ENCODE measurements at places on chromosomes 16 and 17.
A peak's percentile ranks its signal among the peaks of the same experiment; 100 is the strongest.

DNA sequence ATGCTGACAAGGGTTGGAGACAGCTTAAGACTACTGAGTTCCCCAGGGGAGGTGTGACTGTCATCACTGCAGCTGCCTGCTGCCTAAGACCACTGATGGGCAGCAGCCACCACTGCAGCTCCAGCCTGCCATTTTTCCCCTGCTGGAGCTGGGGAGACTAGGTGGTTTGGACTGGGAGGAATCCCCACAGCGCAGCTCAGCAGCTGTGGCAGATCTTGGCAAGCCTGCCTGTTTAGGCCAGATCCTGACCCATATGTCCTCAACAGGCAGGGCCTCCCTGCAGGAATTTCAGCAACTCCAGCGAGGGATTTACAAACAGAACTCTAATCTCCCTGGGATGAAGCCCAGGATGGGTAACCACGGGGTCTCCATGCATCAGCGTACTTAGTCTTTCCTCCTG, 356.4 kb upstream of the TOM1L1 start:
- no peak for DNase-seq

GRCh38 chr16:88494335-88495154, 41.5 kb downstream of the ZFPM1 start:
- DNase-seq = no peak

GRCh38 chr16:84483882-84484565, 20.4 kb downstream of the MEAK7 start:
- DNase-seq = no peak

DNA sequence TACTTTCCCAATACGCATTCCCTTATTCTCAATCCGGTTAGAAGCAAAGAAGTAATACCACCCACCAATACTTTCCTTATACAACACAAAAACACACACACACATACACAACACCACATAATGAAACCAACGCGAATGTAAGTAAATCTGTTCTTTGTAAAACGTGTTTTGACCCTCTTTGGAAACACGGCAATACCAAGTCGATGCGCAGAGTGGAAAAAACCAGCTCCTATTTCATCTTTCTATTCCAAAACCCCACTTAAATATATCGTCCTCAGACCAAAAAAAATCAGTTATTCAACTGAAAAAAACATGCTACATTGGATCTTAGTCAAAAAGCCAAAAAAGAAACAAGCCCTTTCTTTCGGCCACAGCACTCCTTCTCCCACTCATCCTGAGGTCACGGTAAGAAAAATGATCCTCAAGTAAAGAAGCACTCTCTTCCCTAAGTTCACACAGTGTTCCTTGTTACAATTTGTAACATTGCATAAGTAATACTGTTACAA, 31.0 kb upstream of the ARL4D start:
- peak; percentile 88 for DNase-seq

GRCh38 chr16:58459344-58460218, 40.4 kb upstream of the NDRG4 start:
- peak; percentile 56 for DNase-seq

GRCh38 chr16:50752471-50753235, 10.8 kb downstream of the CYLD start:
- DNase-seq = no peak

DNA sequence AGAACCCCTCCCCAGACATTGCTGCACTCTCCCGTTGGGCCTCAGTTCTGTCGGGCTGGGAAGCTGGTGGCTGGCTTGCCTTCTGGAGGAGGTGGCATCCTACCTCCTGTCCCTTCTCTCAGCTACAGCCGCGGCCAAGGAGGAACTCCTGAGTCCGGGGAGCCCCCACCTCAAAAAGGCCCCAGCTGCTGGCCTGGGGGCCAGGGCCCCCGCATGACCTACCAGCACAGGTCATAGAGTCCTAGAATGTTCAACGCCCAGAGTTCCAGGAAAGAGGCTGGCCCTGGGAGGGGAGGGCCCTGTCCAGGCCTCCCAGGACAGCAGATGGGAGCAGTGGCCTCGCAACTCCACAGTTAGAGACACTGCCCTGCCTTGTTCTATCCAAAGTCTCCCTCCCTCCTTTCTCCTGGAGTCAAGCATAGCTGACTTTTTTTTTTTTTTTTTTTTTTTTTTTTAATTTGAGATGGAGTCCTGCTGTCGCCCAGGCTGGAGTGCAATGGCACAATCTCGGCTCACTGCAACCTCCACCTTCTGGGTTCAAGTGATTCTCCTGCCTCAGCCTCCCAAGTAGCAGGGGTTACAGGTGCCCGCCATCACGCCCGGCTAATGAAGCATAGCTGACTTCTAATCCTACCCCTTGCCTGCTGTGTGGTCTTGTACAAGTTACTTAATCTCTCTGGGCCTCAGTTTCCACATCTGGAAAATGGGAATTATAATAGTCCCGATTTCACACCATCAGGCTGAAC, 7.1 kb downstream of the CARHSP1 start:
- no peak for DNase-seq

GRCh38 chr16:30929167-30929566, 5.8 kb downstream of the FBXL19 start:
- no peak for DNase-seq

GRCh38 chr17:35616536-35616935, 29.4 kb downstream of the AP2B1 start:
- DNase-seq = no peak

DNA sequence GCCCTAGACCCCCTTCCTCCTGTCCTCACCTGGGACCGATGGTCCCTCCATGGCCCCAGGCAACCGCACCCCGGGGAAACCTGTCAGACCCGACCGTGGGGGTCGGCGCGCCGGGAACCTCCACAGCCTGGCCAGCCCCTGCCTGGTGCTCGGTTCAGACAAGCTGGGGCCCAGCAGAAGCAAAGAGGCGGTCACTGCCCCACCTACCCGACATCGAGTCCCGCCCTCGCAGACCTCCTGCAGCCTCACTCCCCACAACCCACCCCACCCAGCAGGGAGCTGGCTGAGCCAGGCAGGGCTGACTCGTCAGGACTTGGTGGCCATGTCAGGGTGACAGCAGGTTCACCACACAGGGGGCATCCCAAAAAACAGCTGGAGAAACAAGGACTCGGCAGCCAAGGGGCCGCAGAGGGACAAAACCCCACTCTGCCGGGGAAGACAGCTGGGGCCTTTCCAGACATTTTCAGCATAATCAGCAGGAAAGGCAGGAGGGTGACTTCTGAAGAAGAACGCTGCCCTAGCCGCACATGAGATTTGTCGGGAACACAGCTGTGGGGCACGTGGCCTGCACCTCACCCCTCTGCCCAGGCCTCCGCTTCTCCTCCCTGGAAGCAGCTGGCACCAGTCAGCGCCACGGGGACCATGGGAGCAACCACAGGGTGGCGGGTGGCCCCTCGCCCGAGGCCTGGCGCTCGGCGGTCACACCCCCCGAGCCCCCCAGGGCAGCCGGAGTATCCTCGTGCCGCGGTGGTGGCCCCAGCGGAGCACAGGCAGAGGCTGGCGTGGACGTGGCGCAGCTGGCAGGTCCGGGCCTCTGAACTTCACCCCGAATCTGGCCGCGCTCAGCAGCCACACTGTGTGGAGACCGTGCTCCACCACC, 22.9 kb downstream of the GNPTG start:
- DNase-seq = no peak

DNA sequence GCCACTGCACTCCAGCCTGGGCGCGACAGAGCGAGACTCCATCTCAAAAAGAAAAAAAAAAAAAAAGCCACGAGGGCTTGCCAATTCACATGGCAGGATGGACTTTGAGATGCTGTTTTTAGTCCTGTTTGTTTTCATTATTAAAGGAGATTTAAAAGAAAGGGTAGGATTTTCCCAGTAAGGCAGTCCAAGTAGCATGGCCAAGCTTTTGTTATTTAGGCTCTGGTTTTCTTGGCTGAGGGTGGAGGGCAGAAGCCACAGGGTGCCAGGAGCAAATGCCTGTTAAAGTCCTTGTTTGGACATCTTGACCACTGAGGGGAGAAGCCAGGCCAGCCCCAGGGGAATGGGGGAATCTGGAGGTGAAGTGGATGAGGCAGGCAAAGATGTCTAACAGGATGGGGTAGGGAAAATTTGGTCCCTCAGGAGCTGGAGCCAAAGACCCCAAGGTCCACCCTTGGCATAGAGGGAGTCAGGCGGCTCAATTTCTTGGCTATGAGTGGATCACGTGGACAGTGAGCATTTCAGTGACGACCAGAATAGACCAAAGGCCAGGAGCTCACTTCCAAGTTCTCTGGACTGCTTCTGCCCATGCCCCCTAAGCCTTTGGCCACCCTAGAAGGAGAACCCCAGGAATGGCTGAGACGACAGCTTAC, 20.8 kb upstream of the PLLP start:
- DNase-seq = no peak

GRCh38 chr16:74865922-74866598, 91.4 kb upstream of the FA2H start:
- no peak for DNase-seq

- peak; percentile 36 for DNase-seq
Observed at GRCh38 chr16:60329108-60329507, 1595.0 kb upstream of the GOT2 start.

GRCh38 chr17:81923302-81924260, 4.0 kb downstream of the MAFG start:
- no peak for DNase-seq

- DNase-seq = no peak
Observed at GRCh38 chr16:58046936-58047335, 21.4 kb downstream of the MMP15 start.

- no peak for DNase-seq
Observed at GRCh38 chr16:69179328-69180010, 7.5 kb upstream of the SNTB2 start.

DNA sequence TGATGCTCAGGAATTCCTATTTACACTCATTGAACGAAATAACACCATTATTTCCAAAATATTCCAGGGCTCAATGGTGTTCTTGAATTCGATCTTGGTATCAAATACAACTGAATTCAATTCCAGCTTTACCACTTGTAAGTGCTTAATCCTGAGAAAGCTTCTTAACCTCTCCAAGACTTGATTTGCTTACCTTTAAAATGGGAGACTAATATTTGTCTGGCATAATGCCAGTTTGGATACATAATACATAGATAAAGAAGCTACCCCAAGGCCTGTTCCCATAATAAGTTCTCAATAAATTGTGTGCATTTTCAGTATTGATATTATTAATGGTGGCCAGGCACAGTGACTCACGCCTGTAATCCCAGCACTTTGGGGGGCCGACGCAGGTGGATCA, 368.9 kb upstream of the MAF start:
- DNase-seq = no peak

- DNase-seq = no peak
Observed at GRCh38 chr17:3497101-3497500, 21.3 kb downstream of the ASPA start.

GRCh38 chr16:86722970-86723369, 144.6 kb downstream of the FOXL1 start:
- no peak for DNase-seq

DNA sequence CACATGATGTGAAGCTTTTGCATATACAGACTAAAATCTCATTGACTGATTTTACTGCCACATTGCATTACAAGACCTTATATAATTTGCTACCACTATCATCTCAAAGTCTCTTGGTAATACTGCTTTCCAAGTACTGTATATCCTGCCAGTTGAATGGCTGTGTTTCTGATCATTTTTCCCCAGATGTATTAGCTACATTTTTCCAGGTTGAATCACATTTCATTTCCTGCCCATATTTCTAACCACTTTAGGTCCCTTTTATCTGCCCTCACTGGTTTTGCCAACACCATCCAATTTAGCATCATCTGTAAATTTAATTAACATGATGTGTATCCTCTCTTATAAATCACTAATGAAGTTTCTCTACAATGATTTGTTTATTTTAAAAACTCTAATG, 365.7 kb upstream of the PMFBP1 start:
- peak; percentile 64 for DNase-seq

DNA sequence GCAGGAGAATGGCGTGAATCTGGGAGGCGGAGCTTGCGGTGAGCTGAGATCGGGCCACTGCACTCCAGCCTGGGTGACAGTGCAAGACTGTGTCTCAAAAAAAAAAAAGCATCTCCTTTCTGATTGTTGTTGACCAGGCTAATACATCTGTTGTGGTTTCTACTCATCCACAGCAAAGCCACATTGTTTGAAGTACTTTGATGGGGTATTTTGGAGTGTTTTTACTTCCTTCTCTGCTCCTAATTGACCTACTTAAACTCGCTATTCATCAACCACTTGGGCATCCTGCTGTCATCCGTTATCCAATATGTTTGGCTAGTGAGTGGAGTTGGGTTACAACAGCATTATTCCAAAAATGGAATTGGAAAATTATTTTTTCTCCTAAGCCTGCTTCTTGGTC, 3.5 kb upstream of the CDC27 start:
- DNase-seq = no peak

DNA sequence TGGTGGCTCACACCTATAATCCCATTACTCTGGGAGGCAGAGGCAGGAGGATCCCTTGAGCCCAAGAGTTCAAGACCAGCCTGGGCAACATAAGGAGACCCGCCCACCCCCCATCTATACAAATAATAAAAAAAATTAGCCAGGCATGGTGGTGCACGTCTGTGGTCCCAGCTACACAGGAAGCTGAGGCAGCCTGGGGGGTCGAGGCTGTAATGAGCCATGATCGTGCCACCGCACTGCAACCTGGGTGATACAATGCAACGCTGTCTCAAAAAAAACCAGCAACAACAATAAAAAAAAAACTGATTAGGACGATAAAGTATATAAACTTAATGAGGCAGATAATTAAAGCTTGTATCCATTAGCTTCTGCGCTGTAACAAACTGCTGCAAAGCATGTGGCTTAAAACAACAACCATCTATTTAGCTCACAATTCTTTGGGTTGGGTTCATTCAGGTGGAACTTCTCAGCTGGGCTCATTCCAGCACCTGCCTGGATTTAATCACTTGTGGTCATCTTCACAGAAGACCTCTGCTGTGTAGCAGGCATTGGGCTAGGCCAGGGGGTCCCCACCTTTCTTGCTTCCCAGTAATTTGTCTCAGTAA, 45.8 kb downstream of the LCMT1 start:
- no peak for DNase-seq

All from HS-5 (cell line).